ENCODE measurements at places on chromosomes 7 and 10.

DNA sequence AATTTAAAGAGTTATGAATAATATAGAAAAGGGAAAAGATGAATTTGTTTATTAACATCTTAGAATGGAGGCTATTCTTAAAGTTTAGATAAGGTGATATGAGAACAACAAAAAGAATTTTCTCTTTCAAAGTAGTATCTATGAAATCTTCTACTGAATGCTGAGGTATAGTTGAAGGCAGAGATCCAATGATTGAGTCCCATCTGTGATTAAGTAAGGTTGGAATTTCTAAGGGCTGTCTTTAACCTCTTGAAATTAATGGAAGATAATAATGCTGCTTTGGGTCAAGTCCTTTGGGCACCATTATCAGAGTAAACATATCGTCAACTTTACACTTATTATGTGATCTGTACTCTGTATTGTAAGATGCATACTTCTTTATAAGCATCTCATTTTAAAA, 307.9 kb downstream of the PRKG1 start:
- DNase-seq = no peak

GRCh38 chr7:132504852-132505251, 71.4 kb downstream of the PLXNA4 start:
- DNase-seq = no peak

DNA sequence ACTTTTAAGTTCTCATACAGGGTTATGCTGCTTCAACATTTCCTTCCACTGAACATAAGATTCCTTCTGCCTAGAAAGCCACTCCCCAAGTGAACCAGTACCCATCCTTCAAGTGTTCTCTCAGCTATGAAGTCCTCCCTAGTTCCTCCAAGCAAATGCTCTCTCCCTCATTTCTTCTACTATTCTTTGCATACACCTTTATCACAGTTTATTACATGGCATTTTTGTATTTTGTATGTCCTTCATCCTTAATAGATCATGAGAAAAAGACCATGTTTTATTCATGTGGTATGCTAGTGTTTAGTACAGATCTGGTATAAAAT, 1.9 kb downstream of the SYPL1 start:
- peak; percentile 11 for DNase-seq

GRCh38 chr10:44988957-44989585, 10.5 kb upstream of the DEPP1 start:
- DNase-seq = no peak

DNA sequence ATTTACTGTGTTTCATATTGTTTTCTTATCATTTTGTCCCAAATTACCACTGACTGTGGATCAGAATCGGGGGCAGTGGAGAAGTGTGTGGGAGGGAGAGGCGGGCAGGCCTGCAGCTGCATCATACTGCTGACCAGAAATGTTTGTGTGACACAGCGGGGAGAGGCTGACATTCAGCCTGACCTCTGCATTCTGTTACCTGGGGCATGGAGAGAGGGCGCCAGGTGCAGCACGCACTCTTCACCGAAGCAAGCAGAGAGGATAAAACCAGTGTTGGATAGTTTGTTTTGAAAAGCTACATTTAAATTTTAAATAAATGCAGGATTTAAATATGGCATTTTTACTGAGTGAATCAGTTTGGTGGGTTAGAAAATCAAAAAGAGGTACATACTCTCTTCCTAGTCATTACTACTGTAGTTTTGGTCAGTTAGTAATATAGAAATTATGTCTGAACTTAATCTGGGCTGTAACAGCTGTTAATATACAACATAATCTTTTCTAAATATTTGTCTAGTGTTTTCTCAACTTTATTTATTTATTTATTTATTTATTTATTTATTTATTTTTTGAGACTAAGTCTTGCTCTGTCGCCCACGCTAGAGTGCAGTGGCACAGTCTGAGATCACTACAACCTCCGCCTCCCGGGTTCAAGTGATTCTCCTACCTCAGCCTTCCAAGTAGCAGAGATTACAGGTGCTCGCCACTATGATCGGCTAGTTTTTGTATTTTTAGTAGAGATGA, 8.8 kb upstream of the STMP1 start:
- no peak for DNase-seq

DNA sequence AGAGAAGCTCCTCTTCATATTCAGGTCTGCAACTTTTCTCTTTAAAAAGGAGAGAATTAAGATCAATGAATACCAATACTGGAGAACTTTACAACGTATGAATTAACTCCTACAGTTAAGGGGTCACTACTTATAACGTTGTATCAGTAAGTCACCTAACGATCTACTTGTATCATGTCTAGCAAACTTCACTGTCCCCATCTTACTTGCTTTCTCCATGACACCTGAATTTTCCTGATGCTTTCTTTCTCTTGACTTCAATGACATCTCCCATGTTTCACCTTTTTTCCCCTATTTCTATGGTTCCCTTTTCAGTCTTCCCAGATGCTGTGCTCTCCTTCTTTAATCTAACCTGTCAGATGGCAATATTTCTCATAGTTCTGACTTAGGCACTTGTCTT, 19.6 kb downstream of the NAMPT start:
- no peak for DNase-seq

- DNase-seq = no peak
Observed at GRCh38 chr10:123886292-123886691, 5.3 kb downstream of the CPXM2 start.

- no peak for DNase-seq
Observed at GRCh38 chr7:138207555-138207971, 131.3 kb downstream of the AKR1D1 start.

DNA sequence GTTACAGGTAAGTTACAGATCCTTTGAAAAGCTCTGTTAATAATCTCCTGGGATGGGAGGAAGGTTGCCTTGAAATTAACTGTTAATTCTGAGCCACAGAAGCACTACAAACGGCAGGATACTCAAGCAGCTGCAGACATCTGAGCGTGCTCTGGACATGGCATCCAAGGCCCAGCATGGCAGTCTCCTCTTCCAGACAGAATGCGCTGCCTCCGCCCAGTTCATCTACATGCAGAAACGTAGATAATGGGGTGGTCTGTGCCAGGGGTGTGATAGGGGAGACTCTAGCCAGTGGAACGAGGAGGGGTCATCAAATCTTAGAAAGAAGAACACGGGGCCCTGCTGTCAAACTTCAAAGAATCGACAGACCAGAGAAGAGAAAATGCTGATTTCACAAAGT, 13.8 kb downstream of the VIPR2 start:
- no peak for DNase-seq

GRCh38 chr10:132608511-132609195, 71.1 kb downstream of the INPP5A start:
- DNase-seq = no peak

DNA sequence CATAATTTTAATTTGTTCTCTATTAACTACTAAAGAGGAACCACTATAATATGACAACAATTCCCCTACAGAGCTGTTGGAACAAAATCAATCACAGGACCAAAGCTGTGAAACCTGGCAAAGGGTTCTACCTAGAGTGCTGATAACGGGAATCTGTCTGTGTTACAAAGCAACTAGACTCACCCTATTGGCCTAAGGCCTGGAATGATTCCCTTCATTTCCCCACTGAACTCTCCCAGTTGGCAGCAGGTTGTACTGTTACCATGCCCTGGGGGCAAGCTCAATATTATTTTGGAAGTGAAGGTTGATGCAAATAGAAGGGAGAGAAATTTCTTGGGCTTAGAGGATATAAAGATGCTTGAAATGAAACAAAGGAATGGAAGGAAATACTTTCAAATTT, 81.8 kb downstream of the SEMA3A start:
- no peak for DNase-seq

DNA sequence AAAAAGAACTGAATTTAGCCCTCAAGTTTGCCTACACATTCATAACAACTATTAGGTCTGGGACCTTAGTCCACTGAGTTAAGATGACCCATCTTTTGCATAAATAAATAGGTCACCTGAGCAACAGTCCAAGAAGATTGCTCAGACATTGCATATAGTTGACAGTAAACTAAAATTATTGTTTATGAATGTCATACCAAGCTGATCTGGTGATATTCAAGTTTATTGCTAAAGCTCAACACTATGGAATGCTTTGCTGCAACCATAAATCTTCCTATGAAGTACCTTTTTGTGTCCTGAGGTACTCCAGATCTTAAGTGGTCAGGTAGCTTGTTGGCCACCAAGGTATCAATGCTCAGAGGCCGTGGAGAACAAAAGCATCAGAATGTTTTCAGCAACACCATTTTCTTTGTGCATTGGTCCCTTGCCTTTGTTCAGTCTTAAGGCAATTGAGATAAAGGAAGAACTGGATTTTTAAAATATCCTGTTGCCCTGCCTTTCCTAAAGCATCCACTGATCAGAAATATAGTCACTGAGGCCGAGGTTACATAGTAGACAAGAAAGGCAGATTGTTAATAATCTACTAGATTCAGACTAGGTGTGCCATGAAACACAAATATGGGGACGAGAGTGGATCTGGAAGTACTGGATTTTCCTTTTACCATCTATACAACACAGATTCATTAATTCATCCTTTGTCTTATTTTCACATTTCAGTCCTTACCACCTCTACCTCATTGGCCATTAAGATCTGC, 321.3 kb downstream of the PTEN start:
- no peak for DNase-seq

DNA sequence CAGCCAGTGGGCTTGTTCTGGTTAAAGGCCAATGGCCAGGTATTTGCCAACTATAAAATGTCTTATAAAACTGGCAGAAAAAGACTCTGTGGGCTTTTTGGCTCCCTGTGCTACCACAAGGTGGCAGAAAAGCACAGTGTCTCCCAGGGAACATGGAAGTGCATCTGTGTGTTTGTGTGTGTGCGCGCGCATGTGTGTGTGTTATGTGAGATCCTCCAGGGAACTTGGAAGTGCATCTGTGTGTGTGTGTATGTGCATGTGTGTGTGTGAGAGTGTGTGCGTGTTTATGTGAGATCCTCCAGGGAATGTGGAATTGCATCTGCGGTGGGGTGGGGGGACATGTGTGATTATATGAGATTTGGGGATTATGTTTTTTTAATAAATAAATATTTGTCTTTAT, 30.2 kb upstream of the ABI1 start:
- peak; percentile 30 for DNase-seq

DNA sequence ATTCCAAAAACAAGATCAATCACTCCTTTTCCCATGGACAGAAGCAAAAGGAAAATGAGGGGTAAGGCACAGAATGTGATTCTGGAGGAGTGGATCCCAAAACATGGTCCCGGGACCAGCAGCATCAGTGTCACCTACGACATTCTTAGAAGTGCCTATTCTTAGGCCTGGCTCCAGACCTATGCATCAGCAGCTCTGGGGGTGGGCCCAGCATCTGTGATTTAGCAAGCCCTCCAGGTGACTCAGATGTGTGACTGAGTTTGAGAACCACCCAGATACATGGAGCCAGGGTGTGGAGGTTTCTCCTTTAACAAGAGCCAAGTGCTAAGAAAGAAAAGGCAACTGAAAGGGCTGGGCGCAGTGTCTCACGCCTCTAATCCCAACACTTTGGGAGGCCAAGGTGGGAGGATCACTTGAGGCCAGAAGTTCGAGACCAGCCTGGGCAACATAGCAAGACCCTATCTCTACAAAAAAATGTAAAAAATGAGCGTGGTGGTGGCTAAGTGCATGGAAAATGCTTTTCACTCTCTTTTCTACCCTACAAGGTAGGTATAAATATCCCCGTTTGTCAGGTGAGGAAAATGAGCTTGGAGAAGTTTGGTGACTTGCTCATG, 17.1 kb upstream of the ARPC1A start:
- peak; percentile 50 for DNase-seq

DNA sequence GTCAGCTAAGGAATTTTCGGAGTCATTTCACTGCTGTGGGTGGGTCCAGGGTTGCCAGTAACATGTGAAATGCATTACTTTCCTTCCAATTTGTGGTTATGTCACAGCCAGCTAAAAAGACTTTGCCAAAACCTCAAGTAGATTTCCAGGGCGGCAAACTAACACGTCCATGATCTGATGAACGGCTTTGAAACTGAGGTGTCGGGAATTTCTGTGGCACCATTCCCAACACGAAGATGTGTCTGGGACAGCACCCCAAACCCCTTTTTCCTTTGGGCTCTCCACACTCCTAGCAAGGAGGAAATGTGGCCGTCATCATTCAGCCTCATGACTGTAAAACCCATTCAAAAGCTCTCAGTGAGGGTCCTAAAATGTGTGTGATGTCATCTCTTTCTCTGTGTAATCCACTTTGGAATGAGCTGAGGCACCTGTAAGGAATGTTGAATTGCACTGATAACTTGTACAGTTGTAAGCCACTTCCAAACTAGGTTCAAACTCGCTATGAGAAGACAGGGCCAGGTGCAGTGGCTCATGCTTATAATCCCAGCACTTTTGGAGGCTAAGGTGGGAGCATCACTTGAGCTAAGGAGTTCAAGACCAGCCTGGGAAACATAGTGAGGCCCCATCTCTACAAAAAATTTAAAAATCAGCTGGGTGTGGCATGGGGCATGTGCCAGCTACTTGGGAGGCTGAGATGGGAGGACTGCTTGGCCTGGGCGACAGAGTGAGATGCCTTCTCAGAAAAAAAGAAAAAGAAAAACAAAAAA, 146.1 kb upstream of the FRMD4A start:
- DNase-seq = peak; percentile 71

DNA sequence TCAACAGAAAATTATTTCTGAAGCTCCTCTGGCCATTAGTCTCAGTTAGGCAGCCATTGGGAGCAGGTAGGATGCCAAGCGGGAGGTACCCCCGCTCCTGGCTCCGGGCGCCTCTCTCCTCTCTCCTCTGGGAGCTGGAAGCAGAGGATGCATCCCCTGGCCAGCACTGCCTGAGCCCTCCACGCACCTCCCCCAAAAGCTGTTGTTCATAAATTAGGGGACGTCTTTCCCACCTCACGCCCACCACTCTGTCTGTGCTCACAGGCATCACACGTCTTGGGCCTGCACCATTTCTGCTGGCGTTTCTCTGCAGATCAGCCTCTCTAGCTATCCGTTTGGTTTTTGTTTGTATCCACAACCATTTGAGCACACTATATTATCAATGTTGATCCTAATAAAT, 609.0 kb upstream of the FOXK1 start:
- DNase-seq = no peak

DNA sequence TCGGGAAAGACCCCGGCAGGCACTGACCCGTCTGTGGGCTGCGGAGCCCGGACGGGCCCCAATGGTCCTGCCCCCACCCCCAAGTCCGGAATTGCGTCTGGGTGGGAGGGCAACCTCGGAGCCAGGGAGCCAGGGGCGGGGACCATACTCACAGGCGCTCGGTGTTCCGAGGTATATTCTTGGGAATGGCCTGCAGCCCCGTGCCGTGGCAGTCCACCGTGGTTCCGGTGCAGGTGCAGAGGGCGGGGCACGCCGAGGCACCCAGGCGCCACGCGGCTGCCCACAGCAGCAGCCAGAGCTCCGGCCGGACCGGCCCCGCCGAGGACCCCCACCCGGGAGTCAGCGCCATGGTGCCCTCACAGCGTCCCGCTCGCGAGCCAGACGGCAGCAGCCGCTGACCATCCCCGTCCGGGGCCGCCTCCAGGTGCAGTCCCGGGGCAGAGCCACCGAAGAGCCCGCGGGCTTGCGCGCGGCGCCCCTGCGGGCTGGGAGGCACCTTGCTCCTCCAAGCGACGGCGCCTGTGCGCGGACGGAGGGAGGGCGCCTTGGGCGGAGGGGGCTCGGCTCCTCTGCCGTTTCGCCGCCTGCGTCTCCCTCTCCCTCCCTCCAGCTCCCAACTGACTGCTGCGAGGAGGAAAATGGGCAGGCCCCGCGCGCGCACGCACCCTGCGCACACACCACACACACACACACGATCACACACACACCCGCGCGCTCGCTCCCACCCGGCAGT, at the start of gene SLIT1:
SLIT1 (minus strand) TSS at position 634 of the 733 bp plus-strand sequence; CDS start at position 349, 285 bp downstream.
- no peak for DNase-seq

Data from AG20443 (cell line).